SHP77 (cell line): ENCODE measurements at places on chromosomes 12 and 14.

DNA sequence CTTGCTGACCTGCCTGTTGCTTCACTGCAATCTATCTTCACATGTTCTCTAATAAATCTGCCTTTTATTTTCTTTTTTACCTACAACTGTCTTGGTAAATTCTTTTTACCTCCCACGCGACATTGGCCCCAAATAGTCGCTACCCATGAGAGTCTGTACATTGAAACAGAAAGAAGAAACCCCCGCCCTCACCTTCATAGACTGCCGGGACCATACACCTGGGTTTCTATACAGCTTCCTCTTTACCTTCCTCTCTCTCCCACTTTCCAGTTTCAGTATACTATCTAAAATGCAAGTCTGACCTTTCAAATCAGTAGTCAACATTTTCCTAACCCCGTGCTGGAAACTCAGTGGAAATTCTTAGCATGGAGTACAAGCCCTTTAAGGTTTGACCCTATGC is 4.8 kb downstream of the SLC8A3 start:
- DNase-seq = no peak

DNA sequence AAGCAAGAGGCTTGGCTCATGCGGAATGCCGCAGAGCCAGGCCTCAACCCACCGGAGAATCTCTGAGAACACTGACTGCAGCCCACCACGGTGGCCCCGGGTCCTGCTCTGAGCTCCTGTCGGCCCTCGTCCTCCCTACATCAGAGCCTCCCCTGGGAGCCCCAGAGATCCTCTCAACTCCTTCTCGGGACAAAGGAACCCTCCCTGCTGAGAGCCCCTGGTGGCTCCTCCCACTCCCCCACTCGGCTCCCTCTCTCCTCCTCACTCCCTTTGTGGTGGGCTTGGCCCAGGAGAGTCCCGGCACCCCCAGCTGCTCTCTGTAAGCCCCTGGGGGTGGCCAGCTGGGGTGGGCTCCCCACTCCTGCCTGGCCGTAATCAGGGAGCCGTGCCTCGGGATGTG is 11.1 kb upstream of the INF2 start:
- no peak for DNase-seq

DNA sequence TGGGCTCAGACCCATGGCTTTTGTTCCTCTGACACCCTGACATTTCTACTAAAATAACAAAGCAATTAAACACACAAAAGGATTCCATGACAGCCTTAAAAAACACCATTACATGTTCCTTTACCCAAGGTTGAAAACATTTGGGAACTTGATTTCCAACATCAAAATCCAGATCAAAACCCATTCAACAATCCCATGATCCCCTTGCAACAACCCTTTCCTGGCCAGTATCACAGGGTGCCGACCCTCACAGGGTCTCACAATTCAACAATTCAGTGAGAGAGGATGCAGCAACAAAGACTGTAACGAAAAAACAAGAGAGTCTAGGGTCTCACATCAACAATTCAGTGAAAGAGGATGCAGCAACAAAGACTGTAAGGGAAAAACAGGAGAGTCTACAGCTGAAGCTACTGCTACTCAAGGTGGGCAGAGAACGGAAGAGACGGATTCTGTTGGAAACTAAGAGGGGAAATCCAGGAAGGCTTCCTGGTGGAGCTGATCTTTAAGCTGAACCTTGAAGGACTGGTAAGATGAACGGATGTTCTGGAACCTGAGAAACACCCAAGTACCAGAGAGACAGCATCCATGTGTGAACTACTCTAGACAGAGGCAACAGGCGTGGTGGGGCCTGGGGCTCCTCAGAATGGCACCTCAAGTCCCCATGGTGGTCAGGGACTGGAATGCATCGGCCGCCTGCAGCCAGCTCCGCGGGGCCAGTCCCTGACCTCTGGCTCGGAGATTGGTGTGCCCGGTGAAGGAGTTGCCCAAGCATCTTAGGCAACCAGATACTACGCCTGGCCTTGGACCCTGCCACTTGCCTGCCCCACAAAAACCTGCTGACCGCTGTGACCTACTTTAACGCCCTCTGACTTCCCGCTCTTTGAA is 22.7 kb upstream of the ZFP36L1 start:
- peak; percentile 11 for DNase-seq

GRCh38 chr12:119829439-119829838 is 47.7 kb downstream of the CIT start:
- DNase-seq = no peak

- no peak for DNase-seq
These were observed 4.8 kb downstream of the SYNE3 start for GRCh38 chr14:95511687-95512086.

DNA sequence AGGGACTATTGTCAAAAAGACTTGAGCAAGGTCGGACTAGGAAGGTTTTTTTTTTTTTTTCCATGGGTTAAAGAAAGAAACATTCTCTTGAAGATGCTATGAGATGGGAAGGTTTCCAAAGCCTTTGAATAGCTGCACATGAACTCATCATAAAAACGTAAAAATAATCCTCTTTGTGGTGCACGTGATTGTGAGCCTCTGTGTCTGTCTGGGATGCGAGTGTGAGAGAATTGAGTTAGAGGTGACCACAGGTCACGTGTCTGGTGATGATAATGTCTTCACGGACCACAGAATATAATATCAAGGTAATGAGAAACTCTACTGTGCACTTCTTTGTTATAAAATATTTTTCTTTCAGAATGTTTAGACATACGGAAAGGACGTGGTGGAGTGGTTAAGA is 24.3 kb upstream of the ADGRD1 start:
- no peak for DNase-seq

GRCh38 chr12:92021666-92022035 is 124.0 kb downstream of the BTG1 start:
- no peak for DNase-seq

DNA sequence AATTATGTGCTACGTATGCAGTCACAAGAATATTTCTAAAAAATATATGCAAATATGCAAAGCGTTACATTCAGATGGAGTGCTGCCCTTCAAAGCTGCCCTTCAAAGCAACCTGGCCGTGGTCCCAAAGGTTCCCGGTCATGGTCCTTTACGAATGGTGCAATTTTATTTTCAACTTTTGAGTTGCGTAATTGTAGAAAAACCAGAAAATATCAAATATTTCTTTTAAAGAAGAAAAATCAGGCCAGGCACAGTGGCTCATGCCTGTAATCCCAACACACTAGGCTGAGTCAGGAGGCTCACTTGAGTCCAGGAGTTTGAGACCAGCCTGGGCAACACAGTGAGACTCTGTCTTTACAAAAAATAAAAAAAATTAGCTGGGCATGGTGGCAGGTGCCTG is 21.4 kb downstream of the CLSTN3 start:
- DNase-seq = no peak

DNA sequence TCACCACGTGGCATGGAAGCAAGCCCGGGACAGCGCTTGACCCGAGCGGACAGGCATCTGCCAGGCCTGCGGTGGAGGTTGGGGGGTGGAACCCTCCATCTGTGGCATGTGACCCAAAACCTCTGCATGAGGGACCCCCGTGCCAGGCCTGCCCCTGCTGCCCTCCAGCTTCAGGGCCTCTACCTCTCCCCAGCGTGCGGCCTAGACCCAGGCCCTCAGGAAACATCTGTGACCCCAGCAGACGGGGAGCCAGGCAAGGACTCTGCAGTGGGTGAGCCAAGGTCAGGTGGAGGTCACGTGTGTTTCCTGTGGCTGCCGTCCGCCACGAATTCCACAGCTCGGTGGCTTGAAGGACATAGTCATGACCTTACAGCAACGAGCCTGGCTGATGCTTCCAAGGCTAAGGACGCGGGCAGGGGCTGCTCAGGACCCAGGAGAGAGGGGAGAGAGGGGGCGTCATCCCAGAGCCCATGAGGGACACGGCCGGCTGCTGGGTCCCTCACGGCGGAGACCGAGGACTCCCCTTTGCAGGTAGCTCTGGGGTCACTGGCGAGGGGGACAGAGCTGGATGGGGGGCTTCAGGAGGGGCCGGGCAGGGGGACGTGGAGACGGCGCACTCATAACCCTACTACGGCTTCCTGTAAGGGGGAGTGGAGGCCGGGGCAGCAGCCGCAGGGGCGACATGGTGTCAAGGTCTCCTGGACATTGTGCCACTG is 91.5 kb downstream of the GALNT9 start:
- no peak for DNase-seq

GRCh38 chr14:68627050-68627867 is 165.6 kb downstream of the ZFP36L1 start:
- DNase-seq = no peak

DNA sequence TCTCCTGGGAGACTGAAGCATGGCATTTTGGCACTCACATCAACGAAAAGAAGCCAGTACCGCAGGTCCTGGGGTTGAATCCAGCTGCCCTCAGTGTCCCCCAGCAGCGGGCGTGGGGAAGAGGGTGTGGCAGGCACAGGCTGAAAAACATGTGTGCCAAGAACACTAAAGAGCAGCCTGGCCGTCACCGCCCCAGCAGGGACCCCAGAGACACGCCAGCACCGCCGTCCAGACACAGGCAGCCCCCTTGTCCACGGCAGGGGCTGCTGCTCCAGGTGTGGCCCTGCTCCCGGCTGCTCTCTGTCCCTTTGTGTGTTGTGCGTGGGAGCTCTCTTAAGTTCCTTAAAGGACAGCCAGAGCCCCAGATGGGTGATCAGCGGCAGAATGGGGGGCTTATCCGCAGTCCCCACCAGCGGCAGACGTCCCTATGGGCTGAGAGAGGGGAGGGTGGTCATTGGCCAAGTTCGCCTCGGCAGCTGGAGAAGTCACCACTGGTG is 556 bp downstream of the PHETA1 start:
- no peak for DNase-seq

- no peak for DNase-seq
These were observed 99.6 kb downstream of the CAPZA3 start for GRCh38 chr12:18837505-18837904.

DNA sequence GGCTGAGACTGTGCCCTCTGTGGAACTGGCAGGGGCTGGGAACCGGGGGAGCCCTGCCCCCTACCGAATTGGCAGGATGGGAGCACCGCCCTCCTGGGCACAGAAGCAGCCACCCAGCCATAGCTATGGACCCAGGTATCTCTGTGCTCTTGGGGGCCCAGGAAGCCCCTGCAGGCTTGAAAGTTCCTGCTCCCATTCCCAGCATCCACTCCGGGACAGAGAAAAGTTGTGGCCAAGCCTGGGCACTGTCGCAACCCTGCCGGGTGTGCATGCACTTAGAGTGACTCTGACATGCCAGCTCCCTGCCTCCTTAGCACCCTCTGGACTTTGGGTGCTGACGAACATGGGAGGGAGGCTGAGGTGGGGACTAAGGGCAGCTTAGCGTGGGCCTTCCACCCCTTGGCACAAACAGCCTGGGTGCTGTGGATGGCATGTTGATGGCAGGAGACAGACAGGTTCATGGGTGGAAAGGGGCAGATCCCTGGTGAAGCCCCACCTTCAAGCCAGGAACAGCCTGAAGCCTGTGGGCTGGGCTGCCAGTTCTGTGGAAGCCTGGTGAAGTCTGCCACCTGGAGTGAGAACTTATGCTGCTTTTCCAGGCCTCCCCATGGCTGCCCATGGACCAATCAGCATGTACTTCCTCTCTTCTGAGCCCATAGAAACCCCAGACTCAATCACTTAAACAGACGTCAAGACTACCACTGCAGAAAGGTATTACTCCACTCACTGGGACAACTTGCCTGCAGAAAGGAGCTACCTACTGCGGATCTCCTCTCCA is 279.0 kb downstream of the ATXN7L3B start:
- DNase-seq = no peak

GRCh38 chr12:54017027-54017788 is 8.4 kb downstream of the HOXC8 start:
- peak; percentile 76 for DNase-seq

DNA sequence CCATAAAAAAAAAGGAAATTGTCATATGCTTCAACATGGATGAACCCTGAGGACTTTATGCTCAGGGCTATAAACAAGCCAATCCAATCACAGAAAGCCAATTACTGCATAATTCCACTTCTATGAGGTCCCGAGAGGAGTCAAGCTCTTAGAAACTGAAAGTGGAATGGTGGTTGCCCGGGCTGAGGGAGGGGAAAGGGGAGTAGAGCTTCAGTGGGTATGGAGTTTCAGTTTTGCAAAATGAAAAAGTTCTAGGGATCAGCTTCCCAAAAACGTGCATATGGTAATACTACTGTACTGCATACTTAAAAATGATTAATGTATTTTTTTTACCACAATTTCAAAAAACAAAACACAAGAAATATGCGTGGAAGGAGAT is 52.0 kb downstream of the RNF34 start:
- no peak for DNase-seq

GRCh38 chr12:94121886-94122285 is 26.5 kb upstream of the PLXNC1 start:
- no peak for DNase-seq

- DNase-seq = no peak
These were observed 118.3 kb upstream of the SCAF11 start for GRCh38 chr12:46108721-46109120.

GRCh38 chr12:98645572-98646067 is 530 bp downstream of the APAF1 start:
- DNase-seq = no peak

GRCh38 chr12:131021154-131021541 is 67.4 kb downstream of the ADGRD1 start:
- no peak for DNase-seq

GRCh38 chr14:33951183-33951840 is 438 bp upstream of the EGLN3 start:
- peak; percentile 17 for DNase-seq

DNA sequence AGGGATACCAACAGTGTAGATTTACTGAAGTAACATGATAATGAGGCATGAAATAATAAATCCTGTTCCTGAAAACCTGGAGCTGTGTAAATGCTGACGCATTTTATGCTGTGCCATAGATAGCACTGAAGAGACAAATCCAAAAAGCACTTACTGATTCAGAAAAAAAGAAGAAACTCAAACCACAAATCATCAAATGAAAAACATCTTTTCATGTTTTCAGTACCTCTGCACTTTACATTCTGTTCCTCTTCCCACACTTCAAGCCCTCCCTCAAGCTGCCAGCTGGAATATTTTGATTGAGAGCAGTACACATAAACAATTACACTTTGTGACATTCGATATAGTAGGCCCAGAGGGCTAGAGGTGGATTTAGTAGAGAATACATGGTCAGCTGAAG is 362.3 kb downstream of the NAV3 start:
- DNase-seq = no peak

DNA sequence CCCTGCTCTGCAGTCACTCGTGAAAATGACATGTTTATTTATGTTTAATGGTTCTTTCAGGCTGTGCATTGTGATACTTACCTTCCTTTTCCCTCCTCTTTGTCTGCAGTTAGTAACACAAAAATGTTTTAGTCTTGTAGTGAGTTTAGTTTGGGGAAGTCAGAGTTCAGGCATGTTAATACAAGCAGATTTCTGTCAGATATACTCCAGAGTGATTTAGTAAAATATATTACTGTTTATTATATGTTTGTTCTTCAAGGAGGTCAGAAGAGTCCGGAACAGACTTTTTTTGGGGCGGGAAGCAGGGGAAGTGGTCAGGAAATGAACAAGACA is 28.7 kb downstream of the MSRB3 start:
- no peak for DNase-seq

GRCh38 chr14:94816113-94816512 is 46.2 kb upstream of the GSC start:
- no peak for DNase-seq

DNA sequence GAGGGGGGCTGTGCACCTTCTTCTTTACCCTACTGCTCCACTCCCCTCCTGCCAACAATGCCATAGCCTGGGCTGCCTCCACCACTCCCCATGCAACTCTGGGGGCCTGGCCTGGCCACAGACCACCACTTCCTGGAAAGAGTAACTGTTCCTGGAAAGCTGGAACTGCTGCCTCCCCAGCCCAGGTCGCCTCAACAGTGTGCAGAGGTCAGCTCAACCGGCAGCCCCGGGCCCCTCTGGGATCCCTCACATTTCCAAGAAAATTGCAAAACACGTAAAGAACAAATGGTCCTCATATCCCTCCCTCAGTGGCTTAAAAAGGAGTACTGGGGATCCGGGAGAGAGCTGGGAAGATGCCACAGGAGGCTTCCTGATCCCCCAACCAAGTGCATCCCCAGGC is 22.4 kb upstream of the DIO3 start:
- no peak for DNase-seq
